ENCODE measurements at places on chromosomes 11 and 22.
A peak's percentile ranks its signal among the peaks of the same experiment; 100 is the strongest.

- DNase-seq = no peak
Observed at GRCh38 chr11:68855205-68855981, 13.7 kb upstream of the CPT1A start.

DNA sequence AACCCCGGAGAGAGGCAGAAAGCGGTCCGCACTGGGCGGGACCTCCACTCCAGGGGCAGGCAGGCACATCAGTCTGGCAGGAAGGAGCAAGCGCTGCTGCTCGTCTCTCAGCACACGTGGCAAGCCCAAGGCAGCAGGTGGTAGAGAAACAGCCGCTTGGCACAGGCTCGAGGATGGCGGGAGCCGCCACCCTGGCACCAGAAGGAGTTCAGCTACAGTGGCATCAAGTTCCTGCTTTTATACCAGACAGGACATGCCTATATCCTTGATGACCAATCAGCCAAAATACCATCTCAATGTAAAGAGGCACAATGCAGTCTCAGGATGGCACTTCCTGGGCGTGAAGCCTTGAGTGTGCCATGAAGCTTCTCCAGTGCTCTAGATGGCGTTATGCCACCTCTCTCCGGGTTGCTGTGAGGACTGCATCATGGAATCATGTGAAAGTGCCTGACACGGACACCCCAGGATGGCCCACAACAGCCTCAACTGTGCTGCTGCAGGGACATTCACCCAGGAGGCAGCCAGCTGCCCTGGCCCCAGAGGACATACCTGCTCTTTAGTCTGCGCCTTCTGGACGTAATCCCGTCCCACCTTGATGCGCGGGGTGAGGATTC, 64.8 kb downstream of the APOL1 start:
- no peak for DNase-seq

- DNase-seq = peak; percentile 42
Observed at GRCh38 chr11:74321487-74322188, 10.2 kb upstream of the P4HA3 start.

DNA sequence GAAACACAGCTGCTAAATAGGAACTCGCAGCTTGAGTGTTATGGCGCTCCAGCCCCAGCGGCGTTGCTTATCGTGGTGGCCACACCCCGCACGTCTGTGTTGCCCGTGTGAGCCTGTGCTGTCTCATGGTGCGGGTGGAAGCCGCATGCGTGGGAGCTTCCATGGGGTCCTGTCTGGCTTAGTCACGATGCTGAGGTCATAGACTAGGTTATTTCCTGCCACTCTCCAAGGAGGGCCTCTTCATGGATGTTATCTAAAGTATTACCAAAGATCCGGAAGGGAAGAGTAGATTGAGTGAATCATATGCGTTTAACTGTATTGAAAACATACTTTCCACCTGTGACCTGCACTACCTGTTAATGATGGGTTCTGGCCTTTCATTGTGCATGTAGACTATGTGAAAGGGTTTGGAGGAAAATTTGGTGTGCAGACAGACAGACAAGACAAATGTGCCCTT, 21.7 kb downstream of the CTTN start:
- peak; percentile 60 for DNase-seq

GRCh38 chr11:36492724-36493304, 17.3 kb downstream of the TRAF6 start:
- DNase-seq = peak; percentile 39

DNA sequence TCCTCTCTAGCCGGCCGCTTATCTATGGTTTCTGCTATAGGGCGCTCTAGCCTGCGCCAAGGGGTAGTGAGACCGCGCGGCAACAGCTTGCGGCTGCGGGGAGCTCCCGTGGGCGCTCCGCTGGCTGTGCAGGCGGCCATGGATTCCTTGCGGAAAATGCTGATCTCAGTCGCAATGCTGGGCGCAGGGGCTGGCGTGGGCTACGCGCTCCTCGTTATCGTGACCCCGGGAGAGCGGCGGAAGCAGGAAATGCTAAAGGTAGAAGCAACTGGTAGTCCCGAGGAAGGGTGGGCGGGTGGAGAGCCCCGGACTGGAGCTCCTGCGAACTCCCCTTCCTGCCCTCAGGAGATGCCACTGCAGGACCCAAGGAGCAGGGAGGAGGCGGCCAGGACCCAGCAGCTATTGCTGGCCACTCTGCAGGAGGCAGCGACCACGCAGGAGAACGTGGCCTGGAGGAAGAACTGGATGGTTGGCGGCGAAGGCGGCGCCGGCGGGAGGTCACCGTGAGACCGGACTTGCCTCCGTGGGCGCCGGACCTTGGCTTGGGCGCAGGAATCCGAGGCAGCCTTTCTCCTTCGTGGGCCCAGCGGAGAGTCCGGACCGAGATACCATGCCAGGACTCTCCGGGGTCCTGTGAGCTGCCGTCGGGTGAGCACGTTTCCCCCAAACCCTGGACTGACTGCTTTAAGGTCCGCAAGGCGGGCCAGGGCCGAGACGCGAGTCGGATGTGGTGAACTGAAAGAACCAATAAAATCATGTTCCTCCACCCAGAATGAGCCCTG, at the start of the genes LBHD1 and UQCC3:
Gene LBHD1 (minus strand): TSS at position 660 of the 782 bp plus-strand sequence. CDS start 2,236 bp downstream, outside the sequence.
Gene UQCC3 (plus strand): TSS at position 66 of the 782 bp plus-strand sequence. CDS start 73 bp downstream, at position 139.
- DNase-seq = peak; percentile 75

DNA sequence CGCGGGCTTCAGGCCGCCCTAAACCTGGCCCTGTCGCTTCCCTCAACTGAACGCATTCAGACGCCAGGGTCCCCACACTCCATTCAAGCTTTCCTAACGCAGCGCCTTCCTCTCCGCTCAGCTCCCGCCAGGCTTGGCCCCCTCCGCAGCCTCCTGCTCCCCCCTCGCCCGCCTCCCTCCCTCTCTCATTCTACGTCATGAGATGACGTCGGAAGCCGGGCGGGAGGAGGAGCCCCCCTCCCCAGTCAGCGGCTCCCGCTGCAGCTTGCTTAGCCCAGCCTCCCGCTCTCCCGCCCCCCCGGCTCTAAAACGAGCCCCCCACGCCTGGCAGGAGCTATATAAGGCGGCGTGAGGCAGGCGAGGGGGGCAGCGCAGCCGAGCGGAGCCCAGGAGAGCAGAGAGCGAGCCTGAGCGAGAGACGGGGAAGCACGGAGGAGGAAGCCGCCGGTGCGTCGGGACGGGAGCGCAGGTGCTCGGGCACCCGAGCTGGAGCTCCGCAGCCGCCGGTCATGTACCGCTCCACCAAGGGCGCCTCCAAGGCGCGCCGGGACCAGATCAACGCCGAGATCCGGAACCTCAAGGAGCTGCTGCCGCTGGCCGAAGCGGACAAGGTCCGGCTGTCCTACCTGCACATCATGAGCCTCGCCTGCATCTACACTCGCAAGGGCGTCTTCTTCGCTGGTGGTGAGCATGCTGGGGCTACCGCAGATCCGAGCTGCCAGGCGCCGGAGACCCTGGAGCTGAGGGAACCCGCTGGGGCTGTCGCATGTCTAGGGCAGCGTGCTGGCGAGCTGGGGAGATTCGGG, at the start of gene NPAS4:
Gene NPAS4 (plus strand): TSS at position 365 of the 806 bp plus-strand sequence. CDS start 145 bp downstream, at position 510.
- no peak for DNase-seq

- no peak for DNase-seq
Observed at GRCh38 chr11:84408946-84409411, 1122.8 kb upstream of the CCDC90B start.

GRCh38 chr11:90822996-90823395, 600.1 kb upstream of the CHORDC1 start:
- no peak for DNase-seq

GRCh38 chr11:11976481-11977127, 31.8 kb downstream of the DKK3 start:
- DNase-seq = no peak

DNA sequence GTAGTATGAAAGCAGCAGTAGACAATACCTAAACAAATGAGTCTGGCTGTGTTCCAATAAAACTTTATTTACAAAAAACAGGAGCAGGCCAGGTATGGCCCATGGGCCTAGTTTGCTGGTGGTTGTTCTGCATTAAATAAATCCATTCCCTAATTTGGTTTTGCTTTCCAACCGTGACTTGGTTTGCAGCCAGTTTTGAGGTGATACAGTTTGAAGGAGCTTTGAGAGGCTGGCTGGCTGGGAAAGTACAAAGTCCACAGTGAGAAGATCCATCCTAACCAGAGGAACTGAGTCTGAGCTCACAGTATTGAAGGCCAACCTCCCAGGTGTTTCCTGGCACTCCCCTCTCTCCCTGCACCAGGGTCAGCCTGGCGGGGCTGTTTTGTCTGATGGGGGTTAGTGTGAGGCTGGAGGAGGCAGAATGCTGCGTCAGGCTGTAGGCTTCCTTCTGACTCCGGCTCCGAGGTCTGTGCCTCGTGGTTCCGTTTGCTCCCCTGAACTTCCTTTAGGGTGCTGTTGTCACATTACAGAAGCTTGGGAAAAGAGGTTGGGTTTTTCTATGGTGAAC, 129.5 kb downstream of the MICAL2 start:
- DNase-seq = no peak

- no peak for DNase-seq
Observed at GRCh38 chr11:130691581-130691980, 224.7 kb downstream of the SNX19 start.

GRCh38 chr22:49934891-49935557, 16.6 kb downstream of the CRELD2 start:
- DNase-seq = peak; percentile 53

DNA sequence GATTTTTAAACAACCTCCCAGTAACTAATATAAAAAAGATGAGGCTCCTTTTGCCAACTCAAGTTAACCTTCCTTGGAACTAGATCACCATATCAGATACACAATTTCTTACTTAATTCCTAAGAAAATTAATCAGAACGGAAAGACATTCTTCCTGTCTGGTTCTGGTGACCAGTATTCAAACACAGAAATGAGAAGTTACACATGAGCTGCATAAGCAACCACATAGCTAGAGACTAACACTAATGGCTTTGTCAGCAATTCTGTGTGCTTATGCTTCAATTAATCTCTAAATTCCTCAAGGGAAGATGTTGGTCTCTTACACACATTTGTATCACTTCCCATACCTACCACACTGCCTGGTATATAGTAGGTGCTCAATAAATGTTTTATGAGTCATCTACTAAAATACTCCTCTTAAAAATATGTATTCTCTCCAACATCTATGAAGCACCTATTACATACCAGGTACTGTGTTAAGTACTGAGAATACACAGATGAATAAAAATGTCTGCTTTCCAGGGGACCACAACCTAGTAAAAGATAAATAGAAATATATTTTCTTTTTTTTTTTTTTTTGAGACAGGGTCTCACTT, 54.5 kb downstream of the GAB2 start:
- no peak for DNase-seq

GRCh38 chr22:26708256-26709009, 51.0 kb downstream of the MIAT start:
- DNase-seq = no peak

GRCh38 chr22:37122598-37123180, 13.2 kb upstream of the TMPRSS6 start:
- no peak for DNase-seq

- peak; percentile 47 for DNase-seq
Observed at GRCh38 chr11:45847911-45848316, 639 bp downstream of the CRY2 start.

- DNase-seq = no peak
Observed at GRCh38 chr11:123653483-123653826, 969 bp downstream of the SCN3B start.

DNA sequence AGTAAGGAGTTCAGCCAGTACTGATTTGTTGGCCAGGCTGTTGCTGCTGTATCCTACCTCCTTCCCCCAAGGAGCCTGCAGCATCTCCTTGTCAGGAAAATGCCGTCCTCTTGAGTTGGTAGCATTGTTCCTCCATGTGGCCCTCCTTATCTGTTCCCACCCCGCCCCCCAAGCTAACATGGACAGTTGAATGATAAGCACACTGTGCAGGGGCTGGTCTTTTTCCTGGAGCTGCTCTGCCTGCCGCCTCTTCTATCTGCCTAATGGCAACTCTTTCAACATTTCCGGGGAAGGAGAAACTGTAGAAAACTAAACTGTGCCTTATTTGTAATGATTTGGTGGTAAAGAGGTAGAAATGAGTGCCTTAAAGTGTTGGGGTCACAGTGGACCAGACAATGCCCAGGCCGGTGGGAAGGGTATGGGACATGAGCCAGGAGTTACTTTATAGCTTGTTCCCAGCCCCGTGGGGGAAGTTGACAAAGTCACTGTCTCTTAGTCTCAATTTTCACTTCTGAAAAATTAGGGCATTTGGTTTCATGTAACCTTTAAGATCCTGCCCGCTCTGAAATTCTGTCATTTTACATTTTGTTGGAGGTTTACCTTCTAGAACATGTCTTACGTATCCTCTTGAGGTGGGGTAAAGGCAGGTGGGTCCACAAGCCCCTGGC, 4.5 kb downstream of the FAM118A start:
- no peak for DNase-seq

DNA sequence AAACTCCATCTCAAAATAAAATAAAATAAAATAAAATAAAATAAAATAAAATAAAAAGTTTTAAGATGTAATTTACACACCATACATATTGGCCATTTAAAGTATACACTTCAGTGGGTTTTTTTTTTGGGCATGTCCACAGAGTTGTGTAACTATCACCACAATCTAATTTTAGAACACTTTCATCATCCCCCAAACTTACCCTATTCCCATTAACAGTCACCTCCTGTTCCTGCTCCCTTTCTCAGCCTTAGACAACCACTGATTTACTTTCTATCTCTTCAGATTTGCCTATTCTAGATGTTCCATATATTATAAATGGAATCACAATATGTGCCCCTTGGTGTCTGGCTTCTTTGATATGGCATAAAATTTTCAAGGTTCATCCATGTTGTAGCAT, 4.6 kb upstream of the ACER3 start:
- DNase-seq = no peak

DNA sequence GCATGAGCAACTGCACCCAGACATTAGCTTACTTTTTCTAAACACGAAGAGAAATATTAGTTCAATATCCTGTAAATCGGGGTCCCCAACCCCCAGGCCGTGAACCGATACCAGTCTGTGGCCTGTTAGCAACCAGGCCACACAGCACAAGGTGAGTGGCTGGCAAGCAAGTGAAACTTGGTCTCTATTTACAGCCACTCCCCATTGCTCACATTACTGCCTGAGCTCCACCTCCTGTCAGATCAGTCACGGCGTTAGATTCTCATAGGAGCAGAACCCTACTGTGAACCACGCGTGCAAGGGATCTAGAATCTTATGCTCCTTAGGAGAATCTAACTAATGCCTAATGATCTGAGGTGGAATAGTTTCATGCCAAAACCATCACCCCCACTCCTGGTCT, 27.8 kb upstream of the DEPDC7 start:
- DNase-seq = no peak

GRCh38 chr11:108838102-108838791, 173.4 kb downstream of the DDX10 start:
- DNase-seq = no peak

GRCh38 chr11:8092587-8093424, 11.8 kb downstream of the TUB start:
- DNase-seq = peak; percentile 72

DNA sequence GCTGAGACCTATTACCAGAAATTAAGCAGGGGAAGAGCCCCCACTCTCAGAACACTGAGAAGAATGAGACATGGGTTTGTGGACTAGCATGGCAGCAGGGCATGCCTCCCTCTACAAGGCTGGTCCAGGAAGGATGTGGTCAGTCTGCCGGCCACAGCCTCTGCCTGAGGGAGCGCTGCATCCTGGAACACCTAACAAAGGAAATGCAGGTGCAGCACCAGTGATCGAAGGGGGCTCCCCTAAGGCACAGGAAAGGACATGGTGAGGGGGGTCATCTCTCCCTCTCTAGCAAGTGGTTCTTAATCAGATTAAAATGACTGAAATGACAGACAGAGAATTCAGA, 40.6 kb upstream of the ARL14EP start:
- no peak for DNase-seq

GRCh38 chr11:116865696-116866095, 28.3 kb upstream of the APOA1 start:
- DNase-seq = no peak
